GM23248 (cell line): ENCODE measurements at places on chromosomes 6 and 20.

- no peak for DNase-seq
These were observed 13.9 kb upstream of the SLC9A8 start for GRCh38 chr20:49798718-49799117.

- peak; percentile 72 for DNase-seq
These were observed 6.3 kb upstream of the TBC1D22B start for GRCh38 chr6:37251211-37251780.

DNA sequence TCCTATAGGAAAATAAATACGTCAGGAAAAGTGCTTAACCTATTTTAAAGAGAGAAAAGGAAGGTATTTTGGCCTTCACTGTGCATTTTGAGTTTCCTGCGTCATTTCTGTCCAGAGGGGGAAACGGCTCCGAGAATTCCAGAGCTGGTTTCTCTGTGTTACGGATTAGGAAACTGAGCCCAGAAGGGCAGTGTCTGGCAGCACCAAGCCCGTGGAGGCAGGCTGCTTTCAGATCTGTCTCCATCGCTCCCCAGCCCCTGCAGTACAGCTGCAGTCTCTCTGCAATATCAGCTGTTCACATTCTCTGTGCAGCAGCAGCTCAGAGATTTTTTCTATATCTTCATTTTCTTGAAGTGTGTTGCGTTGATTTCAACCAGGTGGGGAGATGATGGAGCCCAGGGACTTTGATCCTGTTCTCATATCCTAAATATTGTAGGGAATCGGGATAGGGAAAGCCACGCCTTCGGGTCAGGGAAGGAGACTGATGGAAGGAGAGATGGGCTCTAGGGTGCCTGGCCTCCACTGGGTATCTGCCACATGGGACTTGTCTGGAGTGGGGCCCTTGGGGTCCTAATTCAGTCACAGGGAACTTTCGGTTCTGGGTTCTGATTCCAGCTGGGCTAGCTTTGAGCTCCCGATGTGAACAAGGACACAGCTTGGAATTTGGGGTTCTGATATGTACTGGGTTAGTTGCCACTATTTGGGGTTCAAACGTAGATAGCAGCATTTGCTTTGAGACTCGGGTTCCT is 2.8 kb downstream of the ANKRD60 start:
- DNase-seq = peak; percentile 20

DNA sequence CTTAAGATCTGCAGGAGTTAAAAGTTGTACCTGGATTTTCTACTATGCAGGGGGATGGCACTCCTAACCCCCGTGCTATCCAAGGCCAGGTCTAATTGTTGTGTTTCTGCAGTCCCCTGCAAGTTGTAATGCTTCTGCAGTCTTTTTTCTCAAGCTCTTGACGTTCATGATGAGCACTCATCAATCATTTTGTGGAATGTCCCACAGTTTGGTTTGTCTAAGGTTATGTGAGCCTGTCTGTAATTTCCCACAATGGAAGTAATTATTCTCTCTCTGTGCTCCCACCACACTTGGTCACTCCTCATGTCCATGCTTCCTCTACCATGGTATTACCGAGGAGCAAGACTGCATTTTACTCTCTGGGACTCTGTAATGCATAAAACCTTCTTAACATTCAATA is 107.6 kb upstream of the SSTR4 start:
- DNase-seq = no peak

GRCh38 chr6:134145786-134146185 is 93.4 kb upstream of the SLC2A12 start:
- peak; percentile 37 for DNase-seq

DNA sequence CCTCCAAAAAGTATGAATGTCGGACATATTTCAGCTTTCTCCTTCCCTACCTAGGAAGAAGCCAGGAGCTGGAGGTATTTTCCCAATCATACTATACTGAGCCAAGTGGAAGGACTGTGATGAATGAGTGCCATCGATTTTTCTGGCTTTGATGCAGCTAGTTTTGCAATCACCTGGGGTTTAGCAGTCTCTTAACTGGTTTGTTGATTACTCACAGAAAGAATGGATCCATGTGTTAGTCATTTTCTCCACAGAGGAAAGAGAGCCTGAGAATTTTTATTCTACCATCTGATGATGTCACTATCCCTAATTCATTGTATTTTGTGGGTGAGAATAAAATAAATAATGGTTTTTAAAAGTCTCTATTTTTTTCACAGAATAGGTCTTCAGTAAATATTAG is 282.9 kb upstream of the RNF217 start:
- peak; percentile 42 for DNase-seq

GRCh38 chr6:7904654-7905319 is 5.8 kb downstream of the TXNDC5 start:
- DNase-seq = no peak

- peak; percentile 86 for DNase-seq
These were observed 15.9 kb upstream of the PTGIS start for GRCh38 chr20:49583669-49584417.

- DNase-seq = no peak
These were observed 6.9 kb upstream of the BIRC7 start for GRCh38 chr20:63228806-63229205.

- DNase-seq = no peak
These were observed 355.5 kb upstream of the TSHZ2 start for GRCh38 chr20:52616629-52617028.

- DNase-seq = no peak
These were observed 21.9 kb upstream of the STX16 start for GRCh38 chr20:58629215-58629580.

GRCh38 chr20:55166063-55166462 is 690.7 kb downstream of the DOK5 start:
- no peak for DNase-seq

DNA sequence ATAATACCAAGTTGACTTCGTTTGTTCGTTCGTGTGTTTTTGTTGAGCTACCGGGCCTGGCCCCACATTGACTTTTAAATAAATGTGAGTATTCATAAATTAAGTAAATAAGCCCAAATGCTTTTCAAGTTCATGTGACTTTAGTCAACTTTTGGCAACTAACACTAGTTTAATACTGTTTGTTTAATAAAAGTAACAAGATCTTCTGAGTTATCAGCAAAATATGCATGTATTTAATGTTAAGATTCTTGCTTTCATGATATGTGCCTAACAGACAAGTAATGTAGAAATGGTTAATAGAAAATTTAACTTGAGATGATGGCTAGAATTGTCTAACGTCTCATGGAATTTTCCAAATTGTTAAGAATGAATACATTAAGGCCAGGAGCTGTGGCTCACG is 38.7 kb upstream of the ECI2 start:
- no peak for DNase-seq

- DNase-seq = no peak
These were observed 195.2 kb upstream of the SASH1 start for GRCh38 chr6:148147463-148147830.

DNA sequence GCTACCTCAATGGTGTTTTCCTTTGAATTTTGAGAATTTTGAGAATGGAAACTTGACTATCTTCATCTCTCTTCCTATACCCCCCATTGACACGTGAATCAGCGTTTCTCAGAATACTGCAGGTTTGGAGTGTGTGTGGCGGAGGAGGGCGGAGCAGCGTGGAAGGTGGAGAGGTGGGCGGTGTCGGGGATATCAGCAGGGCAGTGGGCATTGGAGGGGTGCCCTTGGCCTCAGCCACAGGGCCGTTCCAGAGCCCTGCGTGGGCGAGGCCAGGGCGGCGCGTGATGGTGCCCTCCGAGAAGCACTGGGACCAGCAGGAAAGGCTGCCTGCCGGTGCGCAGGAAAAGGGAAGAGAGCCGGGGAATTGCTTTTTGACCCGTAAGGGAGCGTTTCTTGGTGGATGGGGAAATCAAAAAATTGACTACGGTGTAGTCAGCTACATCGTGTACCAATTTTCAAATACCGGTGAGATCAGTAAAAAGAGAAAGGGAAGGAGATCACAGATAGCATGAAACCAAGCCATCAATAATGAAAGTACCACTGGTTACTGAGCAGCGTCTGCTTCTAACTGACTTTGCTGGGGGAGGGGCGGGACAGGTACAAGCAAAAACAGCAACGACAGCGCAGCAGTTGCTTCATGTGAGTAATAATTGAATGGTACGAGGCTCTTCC is 82.7 kb upstream of the DUSP22 start:
- DNase-seq = no peak

DNA sequence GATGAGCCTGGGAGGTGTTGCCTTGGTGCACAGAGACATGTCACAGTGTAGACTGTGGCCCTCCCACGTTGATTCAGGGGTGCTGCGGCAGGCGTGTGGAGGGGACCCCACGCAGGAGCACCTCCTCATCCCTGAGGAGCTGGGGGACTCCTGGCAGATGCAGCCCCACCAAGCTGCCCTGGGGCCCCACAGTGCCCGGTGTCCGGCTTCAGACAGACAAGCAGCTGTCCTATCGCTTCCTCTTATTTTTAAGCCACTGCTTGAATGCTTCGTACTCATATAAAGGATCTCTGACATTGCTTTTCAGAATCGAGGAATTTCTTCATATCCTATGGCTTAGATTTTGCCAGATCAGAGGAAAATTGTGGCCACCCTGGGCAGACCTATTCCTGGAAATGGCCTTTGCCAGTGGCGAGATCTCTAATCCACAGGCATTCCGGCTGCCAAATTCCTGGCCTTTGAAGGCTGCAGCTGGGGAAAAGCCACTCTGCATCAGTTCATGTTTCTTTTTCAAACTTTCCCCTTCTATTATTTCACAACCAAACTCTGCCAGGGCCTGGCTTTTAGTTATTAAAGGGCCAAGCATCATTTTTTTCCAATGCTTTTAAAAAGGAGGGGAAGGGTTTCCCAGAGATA is 337.0 kb downstream of the THBS2 start:
- peak; percentile 48 for DNase-seq

- no peak for DNase-seq
These were observed 11.4 kb downstream of the CTSZ start for GRCh38 chr20:58995461-58996225.

DNA sequence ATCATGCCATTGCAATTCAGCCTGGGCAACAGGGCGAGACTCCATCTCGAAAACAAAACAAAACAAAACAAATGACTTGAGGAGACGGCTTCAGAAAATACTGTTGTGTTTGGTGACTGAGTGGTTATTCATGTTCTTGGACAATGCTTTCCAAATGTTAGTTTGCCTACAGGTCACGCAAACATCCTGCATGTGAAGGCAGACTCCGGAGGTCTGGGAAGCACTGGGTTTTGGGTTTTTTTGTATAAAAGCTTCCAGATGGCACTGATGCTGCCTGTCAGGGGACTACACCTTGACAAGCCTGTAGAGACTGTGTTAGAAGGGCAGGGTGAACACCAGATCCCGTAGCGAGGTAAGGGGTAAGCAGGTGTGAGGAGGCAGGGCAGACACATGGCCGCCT is 81.7 kb downstream of the THBS2 start:
- DNase-seq = peak; percentile 88

DNA sequence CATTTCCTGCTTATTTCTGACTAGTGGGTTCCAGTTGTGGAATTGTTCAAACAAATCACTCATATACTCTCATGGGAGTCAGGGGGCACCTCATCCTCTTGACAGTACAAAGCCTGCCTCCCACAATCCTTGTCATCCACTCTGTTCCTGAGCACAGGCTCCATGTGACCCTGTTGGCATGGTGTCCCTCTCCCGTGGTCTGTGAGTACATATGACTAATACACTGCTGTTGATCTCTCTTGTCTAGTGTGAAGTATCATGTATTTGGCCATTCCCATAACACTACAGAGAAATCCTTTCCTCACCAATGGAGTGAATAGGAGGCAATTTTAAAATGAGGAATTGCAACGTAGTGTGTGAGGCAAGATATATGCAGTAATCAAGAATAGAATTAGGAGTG is 185.3 kb downstream of the OGFRL1 start:
- DNase-seq = peak; percentile 93

GRCh38 chr6:54238396-54238795 is 69.8 kb upstream of the TINAG start:
- DNase-seq = peak; percentile 59

DNA sequence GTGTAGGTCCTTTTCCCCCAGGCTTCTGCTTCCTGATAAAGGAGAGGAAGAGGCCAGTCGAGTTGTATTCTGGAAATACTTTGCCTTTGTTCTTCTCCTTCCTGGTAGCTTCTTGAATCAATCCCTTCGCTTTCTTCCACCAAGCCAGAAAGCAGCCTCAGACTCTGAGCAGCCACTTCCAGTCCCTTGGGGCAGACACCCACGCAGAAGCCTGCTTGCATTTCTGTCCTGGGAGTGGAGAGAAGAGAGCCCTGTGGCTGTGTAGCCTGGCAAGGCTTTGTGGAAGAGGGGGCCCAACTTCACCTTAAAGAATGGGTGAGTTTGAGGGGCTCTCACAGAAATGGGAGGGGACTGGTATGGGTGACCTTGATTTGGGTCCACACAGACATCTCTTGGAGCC is 211.0 kb upstream of the SSTR4 start:
- peak; percentile 30 for DNase-seq

GRCh38 chr6:138401960-138402837 is 1.8 kb upstream of the HEBP2 start:
- DNase-seq = no peak

- peak; percentile 67 for DNase-seq
These were observed 665.1 kb downstream of the RNF144B start for GRCh38 chr6:19052219-19052618.

GRCh38 chr6:155026022-155026705 is 31.0 kb downstream of the TIAM2 start:
- DNase-seq = peak; percentile 95

GRCh38 chr6:169841251-169841650 is 89.8 kb downstream of the ERMARD start:
- DNase-seq = no peak

DNA sequence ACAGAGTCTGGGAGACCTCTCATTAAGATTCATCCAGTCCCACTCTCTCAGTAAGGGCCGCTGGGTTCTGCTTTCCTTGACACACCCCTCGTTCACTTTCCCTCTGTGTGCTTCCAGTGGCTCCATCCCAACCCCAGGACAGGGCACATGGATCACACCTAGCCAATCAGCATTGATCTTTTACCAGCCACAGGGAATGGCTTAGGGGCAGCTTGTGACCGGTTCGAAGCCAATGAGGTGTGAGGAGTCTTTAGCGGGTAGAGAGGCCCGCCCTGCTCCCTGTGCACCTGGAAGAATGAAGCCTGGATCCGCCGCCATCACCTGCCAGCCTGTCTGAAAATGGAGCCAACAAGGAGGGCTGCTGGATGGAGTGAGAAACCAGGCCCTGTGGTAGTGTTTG is 35.2 kb upstream of the OVOL2 start:
- DNase-seq = no peak

- DNase-seq = no peak
These were observed 96.0 kb upstream of the CNKSR3 start for GRCh38 chr6:154606457-154606856.

DNA sequence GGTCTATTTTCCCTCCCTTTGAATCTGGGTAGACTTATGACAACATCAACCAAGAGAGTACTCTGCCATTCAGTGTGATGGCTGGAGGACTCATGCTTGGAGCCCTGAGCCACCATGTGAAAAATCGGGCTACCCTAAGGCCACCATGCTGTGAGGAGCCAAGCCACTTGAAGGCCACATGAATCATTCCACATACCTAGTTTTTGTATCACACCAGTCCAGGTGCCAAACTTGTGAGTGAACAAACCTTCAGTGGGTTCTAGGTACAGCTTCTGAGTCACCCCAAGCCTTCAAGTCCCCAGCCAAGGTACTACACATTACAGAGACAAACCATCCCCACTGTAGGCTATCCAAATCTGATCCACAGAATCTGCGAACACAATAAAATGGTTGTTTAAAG is 37.4 kb upstream of the E2F3 start:
- DNase-seq = no peak

GRCh38 chr6:13515912-13516311 is 28.5 kb upstream of the GFOD1 start:
- DNase-seq = no peak
